ENCODE measurements at places on chromosomes 7 and 10.

- peak; percentile 78 for DNase-seq
Measured at GRCh38 chr10:59754951-59755350, 1.7 kb upstream of the MRLN start.

- no peak for DNase-seq
Measured at GRCh38 chr10:8462565-8462964, 408.1 kb downstream of the GATA3 start.

GRCh38 chr10:129962872-129963640, 1.0 kb downstream of the EBF3 start:
- DNase-seq: peak; percentile 57

GRCh38 chr7:156001496-156002260, 189.4 kb upstream of the SHH start:
- DNase-seq: no peak

DNA sequence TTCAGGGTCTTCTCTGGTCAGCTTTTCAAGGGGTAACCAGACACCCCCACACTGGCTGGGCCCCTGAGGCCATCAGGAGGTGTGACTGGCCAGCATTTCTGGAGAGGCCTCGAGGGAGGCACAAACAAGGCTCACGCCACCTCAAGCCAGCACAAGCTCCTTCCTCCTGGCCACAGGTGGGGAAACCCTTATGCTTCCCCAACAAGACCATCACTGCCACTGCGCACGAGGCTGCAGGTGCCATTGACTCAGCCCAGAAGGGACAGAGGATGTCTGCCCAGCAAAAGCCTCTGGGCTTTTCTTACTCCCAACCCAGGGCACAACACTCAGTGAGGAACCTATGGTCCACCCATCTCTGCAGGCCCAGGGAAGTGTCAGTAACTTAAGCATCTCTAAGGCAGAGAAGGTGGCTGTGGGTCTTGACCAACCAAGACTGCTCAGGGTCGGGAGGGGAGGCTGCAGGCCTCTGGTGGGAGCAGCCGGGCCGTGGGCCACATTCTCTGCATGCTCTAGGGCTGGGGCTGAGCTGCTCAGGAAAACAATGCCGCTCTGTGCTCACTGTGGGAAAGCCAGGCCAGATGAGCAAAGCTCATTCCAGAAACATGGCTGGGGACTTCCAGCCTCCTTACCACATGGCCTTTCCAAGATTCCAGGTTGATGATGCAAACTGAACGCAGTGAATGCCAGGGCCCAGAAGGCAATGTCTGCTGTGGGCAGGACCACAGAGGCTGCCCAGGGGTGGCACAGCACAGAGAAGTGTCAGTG, 24.2 kb upstream of the RASSF4 start:
- peak; percentile 98 for DNase-seq

GRCh38 chr7:120837599-120837998, 20.3 kb downstream of the TSPAN12 start:
- DNase-seq: no peak

DNA sequence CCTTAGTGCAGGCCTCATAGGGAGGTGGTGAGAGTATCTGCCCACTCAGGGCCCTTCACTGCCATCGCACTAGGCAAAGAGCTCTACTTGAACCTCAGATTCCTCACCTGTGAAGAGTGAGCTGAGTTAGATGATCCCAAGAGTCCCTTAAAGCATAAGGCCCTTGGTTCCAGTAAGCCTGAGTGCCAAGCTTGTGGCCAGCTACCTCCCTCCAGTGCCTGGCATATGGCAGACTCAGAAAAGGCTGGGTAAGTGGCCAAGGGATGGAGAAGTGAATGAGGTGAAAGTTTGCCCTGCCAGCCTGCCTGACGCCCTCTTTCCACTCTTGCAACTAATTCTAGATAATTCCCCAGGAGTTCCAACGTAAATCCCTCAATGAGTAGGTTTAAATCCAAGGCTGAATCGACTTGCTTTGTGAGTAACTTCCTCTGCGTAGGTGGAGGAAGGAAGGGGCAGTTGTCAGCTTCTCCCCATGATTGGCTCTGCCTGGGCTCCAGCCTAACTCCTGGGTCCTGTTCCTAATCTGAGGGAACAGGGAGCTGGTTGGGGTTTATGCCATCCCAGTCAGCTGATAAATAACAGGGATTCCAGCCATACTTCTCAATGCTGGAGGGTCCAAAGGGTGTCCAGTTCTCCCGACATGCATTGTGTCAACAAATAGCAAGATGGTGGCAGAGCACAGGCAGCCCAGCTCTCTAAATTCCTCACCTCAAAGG, 14.2 kb downstream of the DUSP5 start:
- no peak for DNase-seq

DNA sequence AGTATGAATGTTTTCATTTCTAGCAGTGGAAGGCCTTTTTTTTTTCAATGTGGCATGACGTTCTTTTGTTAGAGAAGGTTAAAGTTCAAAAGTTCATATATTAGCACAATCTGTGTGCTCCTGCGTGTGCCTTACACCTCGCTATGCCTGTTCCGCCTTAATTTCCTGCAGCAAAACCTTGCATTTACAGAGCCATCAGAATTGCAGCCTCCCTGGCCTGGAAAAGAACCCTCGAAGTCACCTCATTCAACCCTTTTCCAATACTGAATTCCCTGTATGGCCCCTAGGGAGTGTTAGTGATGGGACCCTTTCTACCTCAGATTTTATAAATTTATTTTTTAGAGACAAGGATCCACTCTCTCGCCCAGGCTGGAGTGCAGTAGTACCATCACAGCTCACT, 103.5 kb upstream of the ZNF438 start:
- DNase-seq: no peak

DNA sequence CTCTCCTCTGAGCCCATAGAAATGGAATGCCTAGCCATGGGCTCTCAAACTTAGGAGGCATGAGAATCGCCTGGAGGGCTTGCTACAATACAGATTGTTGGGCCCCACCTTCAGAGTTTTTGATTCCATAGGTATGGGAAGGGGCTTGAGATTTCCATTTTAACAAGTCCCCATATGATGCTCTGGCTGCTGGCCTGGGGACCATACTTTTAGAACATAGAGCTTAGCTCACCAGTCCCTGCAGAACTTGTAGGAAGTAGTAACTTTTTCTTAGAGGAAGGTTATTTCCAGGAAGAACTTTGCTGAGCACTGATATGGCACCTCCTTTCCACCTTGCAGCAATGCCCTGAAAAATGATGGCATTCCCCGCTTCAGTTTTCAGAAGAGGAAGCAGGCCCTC, 177.0 kb upstream of the ZMIZ1 start:
- DNase-seq: no peak

DNA sequence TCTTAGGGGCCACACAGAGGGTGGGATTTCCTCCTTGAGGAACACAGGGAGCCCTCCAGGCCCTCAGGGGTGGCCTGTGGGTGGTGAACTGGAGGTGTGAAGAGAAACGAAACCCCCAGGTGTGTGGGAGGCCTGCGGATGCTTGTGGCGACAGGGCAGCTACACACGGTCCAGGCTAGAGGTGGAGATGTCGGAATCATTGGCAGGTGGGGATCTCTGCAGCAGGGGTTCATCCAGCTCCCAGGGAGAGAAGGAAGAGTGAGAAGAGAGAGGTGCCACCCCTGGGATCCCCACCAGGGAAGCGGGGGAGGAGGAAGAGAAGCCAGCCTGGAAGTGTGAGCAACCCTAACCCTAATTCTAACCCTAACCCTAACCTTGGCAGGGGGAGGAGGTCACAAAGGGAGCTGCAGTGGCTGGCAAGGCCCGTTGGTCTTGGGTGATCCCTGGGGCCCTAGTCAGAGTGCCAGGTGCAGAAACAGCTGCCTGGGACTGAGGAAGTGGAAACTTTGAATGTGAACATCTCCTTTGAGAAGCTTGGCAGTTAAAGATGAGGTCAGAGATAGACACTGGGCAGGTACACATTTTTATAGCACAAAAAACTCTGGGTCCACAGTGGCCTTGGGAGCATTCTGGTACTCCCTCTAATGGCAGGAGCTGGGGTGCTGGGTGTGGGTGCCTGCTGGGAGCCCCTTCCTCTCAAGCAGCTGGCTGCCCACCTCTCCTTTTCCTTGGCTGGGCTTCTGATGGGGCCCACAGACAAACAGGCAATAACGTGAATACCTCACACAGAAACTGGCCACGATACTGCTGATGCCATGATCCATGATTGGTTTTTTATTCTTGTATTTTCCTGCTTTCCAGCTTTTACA, 6.8 kb upstream of the AEBP1 start:
- no peak for DNase-seq

DNA sequence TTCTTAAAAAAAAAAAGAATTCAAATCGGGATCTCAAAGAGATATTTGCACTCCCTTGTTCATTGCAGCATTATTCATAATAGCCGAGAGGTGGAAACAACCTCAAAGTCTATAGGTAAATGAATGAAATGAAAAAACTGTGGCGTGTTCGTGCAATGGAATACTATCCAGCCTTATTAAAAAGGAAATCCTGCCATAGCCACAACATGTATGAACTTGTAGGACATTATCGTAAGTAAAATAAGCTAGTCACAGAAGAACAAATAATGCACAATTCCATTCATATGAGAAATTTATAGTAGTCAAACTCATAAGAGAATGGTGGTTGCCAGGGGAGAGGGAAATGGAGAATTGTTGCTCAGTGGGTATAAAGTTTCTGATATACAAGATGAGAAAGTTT, 37.9 kb downstream of the GRK5 start:
- DNase-seq: no peak

All from astrocyte of the hippocampus (primary cell).